ENCODE measurements at places on chromosomes 5 and 9.

DNA sequence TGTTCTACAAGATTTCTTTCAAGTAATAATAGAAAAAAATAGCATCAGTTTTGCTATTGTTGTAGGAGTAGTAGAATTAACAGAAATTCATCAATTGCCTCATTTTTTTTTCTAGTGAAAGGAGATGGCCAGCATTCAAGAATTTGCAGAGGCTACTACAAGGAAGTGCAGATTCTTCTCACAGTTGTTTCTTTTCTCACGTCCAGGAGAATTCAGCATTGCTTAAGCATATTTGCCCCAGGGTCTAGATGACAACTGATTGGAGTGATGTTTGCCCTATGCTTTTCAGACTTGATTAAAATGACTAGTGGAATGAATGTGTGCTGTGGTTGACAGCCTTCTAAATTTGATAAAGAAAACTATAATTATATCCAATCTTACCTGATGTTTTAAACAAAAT lies 46.6 kb upstream of the SLC12A2 start:
- no peak for DNase-seq

- no peak for DNase-seq
These were observed 72.0 kb downstream of the KIF24 start for GRCh38 chr9:34256987-34257585.

DNA sequence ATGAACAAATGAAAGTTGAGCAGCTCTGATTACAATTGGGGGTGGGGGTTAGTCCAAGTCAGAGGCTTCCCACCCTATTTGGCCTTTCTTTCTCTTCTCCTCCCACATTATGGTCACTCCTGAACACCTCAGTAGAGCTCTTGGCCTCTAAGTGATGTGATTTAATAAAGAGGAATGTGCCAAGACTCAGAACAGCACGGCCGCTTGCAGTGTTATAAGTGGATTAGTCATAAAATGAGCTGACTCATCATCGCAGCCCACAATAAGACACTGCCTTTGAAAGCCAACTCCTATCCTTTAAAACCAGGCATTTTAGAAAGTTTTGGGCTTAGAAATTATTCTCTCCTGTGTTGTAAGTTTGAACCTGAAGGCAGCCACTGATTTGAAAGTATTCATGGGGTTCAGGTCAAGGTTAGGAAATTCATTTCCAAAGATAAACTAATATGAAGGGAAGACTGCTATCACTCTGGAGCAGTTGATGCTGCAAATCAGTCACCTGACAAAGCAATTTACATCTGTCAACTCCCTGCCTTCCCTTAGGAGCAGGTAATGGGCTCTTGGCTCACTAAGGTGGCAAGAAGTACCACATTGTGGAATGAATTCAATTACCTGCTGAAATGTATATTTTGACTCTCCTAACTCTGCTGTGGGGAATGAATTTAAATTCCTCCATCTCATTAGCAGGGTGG lies 283.6 kb upstream of the NMUR2 start:
- DNase-seq, result peak; percentile 61

- DNase-seq, result no peak
These were observed 25.0 kb upstream of the VPS13A start for GRCh38 chr9:77152289-77152688.

DNA sequence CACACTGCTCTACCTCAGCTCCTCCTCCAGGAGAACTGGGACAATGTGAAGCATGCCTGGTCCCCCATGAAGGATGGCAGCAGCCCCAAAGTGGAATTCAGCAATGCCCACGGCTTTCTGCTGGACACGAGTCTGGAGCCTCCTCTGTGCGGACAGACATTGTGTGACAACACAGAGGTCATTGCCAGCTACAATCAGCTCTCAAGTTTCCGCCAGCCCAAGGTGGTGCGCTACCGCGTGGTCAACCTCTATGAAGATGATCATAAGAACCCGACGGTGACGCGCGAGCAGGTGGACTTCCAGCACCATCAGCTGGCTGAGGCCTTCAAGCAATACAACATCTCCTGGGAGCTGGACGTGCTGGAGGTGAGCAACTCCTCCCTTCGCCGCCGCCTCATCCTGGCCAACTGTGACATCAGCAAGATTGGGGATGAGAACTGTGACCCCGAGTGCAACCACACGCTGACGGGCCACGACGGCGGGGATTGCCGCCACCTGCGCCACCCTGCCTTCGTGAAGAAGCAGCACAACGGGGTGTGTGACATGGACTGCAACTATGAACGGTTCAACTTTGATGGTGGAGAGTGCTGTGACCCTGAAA lies 34.1 kb downstream of the PAPPA start:
- no peak for DNase-seq

DNA sequence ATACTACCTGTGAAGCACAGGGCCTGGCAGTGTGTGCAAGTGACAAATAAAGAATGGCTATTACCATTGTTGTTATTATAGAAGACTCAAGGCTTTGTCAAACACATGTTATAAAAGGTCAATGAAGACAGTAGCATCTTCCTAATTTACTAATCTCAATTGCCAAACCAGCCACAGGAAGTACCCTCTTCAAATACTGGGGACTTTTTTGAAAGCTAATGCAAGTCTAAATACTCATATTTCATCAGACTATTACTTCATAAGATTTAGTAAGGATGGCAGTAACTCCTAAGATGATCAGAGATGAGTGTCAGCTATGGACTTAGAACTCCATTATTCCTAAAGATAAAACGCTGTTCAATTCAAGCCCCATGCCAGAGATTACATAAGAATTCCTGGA lies 43.0 kb downstream of the GNAQ start:
- no peak for DNase-seq

DNA sequence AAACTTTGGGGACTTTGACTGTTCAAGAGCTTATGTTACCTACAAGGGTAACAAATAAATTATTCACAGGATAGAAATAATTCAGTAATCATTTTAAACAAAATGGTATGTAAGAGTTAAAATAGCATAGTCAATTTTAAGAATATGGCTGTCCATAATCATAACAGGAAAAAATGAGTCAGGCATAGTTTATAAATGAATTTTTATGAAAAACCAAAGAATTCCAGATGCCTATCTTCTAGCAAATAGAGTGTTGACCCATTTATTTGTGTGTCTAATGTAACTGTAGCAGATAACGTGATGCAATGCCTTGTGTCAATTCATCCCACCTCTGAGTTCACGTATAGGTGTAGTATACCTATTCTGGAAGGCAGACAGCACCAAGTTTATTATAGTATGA lies 169.7 kb upstream of the CDH9 start:
- no peak for DNase-seq

DNA sequence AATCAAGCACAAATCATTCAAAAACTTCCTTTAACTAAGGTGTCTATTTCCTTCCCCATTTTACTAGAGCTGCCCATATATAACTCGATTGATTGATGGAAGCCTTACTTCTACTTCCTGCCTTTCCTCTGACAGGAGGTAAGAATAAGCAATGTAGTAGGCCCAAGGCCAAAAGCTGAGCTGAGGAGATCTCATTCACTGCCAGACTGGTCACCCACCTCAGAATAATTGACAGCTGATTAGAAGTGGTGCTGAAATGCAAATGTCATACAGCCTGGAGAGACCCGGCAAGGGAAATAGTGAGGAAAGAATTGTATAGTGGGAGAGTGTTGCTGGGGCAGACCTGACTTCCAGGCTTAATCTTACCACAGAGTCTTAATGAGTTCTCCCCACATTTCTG lies 239.9 kb downstream of the SAXO1 start:
- no peak for DNase-seq

GRCh38 chr9:122498883-122499288 lies 11.7 kb upstream of the OR1J2 start:
- peak; percentile 38 for DNase-seq

- no peak for DNase-seq
These were observed 42.1 kb downstream of the RFK start for GRCh38 chr9:76352026-76352620.

DNA sequence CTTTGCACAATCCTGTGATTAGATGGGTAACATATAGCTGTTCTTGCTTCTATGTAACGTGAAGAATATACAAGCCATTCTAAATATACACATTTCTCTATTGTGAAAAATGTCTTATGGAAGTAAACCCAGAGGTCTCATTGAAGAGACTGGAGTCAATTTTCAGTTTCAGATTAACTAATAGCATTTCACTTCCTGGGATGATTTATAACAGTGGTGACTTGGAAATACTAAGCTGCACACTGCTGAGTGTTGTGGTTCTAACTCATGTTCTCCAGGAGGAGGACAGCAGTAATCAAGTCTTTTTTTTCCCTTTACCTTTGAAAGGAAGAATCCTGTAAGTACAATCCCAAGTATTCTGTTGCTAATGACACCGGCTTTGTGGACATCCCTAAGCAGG lies 3.3 kb downstream of the CTSL start:
- no peak for DNase-seq

- DNase-seq, result no peak
These were observed 49.3 kb downstream of the COL15A1 start for GRCh38 chr9:98992885-98993569.

DNA sequence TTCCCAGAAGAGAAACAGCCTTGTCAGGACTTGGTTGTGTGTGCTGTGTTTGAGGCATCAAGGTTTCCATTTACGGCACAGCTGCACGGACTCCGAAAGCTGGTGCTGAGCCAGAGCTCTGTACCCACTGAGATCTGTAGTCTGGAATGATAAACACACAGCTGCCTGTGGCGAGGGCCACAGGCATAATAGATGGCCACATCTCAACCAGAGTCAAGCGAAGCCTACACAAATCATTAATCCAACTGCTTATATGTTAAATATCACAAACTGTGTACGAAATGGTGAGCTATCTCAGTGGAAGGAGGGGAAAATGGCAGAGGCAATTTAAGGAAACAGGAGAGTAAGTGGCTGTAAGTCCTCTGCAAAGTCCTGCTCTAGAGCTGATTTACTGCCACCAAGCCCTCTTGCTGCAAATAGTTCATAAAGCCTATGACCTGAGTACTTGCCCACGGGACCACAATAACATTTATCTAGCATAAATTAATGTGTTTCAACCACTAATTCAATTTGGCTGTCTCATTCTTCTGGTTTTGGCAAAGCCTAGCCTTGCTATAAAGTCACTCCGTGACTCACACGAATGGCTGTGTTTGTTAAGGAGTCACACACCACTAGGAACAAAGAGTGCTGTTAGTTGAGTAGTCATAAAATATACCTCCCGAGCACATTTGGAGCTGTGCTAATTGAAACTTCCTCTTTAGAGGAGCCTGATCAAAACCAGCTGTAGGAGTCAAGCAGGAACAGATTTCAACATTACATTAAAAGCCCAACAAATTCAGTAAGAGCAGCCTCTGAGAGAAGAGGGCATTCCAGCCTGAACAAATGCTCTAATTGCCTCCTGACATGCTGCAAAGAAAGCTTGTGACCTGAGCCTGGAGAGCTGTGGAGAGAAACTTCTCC lies 738.6 kb upstream of the ZNF608 start:
- DNase-seq, result peak; percentile 94

DNA sequence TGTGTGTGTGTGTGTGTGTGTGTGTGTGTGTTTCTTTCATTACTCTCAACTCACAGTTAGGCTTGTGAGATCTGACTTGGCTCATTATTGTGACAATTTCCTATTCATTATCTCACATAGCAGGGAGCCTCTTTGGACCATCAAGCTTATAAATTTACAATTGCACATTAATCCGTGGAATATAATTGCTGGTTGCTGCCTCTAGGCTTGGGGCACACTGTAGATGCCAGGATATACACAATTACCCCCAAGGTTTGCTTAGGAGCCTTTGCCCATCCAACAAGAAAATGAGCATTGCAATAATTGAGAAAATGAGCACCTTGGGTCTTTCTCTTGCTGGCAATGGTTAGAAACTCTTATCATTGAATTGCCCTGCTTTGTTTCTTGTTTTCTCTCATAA lies 161.6 kb upstream of the DMRTA1 start:
- no peak for DNase-seq

GRCh38 chr9:77403239-77403638 lies 225.9 kb downstream of the VPS13A start:
- DNase-seq, result no peak

GRCh38 chr9:13863112-13863511 lies 450.8 kb downstream of the NFIB start:
- no peak for DNase-seq

DNA sequence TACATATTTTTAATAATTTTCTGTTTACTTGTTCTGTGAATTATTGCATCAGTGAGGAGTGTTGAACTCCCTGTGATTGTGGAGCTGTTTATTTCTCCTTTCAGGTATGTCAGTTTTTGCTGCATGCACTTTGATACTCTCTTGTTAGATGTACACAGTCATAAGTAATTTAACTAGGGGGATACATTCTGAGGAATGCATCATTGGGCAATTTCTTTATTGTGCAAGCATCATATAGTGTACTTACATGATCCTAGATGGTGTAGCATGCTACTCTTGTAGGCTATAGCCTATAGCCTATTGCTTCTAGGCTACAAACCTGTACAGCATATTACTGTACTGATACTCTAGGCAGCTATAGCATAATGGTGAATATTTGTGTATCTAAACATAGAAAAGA lies 9.5 kb downstream of the DENND4C start:
- no peak for DNase-seq

DNA sequence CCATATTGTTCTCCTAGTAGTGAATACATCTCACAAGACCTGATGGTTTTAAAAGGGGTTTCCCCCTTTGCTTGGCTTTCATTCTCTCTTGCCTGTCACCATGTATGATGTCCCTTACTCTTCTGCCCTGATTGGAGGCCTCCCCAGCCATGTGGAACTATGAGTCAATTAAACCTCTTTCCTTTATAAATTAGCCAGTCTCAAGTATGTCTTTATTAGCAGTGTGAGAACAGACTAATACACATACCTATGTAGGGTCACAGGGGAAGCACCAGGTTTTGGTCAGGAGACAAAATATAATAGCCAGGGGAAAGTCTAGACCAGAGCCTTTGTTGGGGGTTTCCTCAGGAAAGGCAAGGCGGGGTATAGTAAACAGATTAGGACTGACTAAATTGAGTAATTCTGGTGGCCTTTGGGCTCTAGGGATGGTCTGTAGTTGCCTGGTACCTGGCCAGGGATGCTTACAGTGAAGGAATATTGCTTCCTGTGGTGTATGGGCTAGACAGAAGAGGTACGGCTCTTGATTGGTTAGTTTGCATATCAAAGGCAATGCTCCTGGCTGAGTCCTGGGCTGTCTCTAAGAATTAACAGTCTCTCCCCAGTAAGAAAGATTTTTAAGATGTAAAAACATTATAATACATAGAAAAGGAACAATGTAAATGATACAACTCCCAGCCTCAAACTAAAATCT lies 254.5 kb downstream of the ELAVL2 start:
- DNase-seq, result no peak

DNA sequence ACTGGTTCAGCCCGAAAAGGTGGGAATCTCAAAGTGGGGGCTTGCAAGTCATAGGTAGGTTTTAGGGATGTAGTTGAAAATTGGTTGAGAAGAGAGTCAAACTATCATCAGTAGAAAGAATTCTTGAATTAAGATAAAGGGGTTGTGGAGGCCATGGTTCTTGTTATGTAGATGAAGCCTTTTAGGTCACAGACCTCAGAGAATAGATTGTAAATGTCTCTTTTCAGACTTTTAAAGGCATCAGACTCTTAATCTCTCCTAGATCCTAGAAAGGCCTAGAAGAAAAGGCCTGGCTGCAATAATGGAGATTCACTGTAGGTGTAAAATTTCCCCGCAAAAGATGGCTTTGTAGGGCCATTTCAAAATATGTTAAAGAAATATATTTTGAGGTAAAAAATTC lies 96.4 kb downstream of the PSAT1 start:
- no peak for DNase-seq
